Neural progenitor cell (in vitro differentiated cells): ENCODE measurements at places on chromosomes 11 and 22.

- peak; percentile 95 for DNase-seq
Observed at GRCh38 chr11:46295312-46296058, 18.0 kb downstream of the CREB3L1 start.

DNA sequence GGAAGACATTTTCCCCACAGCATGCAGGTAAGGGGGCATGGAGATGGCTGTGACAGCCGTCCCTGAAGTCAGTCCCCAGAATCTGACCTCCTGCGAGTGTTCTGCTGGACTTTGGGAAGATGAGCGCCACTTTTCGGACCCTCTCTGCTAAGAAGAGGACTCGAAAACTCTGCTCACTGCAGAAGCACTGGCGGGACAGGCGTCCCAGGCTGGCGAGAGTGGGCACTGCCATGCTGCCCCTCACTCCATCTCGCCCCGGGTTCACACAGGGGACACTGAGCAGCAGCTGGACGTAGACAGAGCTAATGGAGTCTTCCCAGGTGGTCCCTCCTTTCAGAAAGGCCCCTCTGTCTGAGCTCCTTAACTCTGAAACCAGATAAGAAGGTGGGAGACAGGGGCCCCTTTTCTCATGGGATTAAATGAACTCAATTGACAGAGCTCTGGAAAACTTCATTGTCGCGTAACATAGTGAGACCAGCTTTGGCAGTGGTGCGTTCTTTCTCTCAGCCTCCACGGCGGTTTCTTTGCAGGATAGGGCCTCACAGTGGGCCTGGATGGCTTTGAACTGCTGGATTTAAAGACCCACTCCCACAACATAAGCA is 4.8 kb downstream of the ADAMTS8 start:
- peak; percentile 52 for DNase-seq

- no peak for DNase-seq
Observed at GRCh38 chr11:13954591-13954990, 7.9 kb upstream of the SPON1 start.

- DNase-seq = no peak
Observed at GRCh38 chr22:19125011-19125410, 2.8 kb upstream of the DGCR2 start.

DNA sequence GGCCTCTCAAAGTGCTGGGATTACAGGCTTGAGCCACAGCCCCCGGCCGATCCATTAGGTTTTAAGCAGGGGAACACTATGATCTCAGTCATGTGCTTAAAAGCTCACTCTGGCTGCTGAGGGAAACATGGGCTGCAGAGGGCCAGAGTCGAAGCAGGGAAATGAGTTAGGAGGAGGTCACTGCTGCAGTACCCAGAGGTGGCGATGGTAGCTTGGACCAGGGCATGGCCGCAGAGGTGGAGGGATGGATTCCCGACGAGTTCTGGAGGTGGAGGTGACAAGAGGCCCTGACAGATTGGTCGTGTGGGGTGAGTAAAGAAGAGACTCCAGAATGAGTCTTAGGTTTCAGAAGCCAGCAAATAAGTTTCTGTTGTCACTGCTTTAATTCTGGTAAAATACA is 54.4 kb upstream of the INCENP start:
- peak; percentile 4 for DNase-seq

GRCh38 chr22:17159504-17159951 is 451 bp upstream of the HDHD5 start:
- DNase-seq = peak; percentile 50

- DNase-seq = no peak
Observed at GRCh38 chr11:128625326-128625725, 38.0 kb upstream of the ETS1 start.

DNA sequence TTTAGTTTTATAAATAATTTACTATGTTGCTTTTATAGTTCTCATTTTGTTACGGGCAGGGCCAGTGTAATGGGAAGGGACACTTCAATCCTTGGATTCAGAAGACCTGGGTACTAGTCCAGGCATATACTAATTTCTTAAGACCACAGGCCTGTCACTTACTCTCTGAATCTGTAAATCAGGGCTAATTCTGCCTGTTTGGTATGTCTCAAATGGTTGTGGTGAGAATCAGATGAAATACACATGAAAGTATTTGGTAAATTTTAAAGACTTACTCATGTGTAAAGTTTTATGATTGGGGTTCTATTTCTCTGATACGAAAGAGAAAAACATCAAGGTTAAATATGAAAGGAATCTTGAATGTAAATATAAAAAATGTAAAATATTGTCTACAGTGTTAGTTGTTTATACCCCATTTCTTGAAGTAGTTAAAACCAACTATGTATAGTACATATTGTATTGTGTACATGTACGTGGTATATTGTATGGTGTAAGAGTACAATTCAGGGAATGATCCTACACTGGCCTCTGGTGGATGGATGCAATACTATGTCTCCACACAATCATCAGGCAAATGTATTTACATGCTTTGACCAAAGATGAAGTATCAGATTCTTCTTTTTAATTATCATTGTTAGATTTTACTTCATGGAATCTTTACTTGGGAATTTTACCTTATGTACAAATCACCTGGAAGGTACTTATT is 24.5 kb upstream of the RAG2 start:
- peak; percentile 9 for DNase-seq

- DNase-seq = no peak
Observed at GRCh38 chr11:118834427-118835028, 43.6 kb upstream of the DDX6 start.

DNA sequence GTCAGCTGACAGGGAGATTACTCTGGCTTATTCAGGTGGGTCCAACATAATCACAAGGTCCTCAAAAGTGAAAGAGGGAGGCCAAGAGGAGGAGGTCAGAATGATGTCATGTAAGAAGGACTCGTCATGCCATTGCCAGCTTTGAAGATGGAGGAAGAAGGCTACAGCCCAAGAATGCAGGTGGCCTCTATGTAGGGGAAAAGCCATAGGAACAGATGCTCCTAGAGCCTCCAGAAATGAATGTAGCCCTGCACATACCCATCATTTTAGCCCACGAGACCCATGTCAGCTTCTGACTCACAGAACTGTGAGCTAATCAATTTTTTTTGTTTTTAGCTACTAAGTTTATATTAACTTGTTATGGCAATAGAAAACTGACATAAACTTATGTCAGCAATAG is 171.1 kb downstream of the DBX1 start:
- DNase-seq = no peak

- DNase-seq = no peak
Observed at GRCh38 chr11:102283116-102283485, 34.2 kb upstream of the BIRC3 start.

DNA sequence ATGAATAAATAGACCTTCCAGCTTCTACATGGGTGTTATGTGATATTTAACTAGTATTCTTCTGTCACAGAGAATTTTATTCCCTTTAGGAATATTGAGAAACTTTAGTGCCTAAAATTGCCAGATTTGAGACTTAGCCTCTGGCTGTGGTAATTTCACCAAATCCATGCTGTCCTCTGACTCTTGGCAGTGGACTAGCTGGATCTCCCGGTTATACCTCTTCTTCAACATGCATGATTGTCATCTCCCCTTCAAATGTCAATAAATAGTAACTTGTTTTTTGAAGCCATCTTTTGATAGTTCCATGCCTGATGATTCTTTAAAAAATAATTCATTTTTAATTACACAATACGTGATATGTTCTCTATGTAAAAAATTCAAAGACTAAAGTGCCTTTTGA is 8.4 kb downstream of the AQP11 start:
- DNase-seq = no peak

GRCh38 chr11:32916994-32917393 is 24.4 kb downstream of the QSER1 start:
- DNase-seq = no peak

DNA sequence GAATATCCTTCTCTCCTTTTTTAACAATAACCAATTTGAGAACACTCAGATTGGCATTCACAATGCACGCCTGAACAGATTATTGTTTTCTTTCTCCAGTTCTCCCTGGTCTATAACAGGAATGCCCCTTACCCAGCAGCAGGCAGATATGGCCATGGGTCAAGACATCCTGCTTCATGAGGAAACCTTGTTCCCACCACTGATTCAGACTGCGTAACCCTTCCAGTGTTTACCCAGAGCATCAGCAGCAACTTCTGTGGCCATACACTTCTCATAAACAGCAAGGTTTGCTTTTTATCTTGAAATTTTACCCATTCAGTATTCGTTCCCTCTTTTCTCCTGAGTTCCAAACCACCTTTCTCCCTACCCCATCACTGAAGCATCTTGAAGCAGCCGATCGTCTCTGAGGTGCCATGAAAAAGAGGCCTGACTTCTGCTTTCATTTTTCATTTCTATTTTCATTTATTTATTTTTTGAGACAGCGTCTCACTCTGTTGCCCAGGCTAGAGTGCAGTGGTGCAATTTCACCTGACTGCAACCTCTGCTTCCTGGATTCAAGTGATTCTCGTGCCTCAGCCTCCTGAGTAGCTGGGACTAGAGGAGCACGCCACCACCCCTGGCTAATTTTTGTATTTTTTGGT is 9.6 kb downstream of the PTS start:
- no peak for DNase-seq

- no peak for DNase-seq
Observed at GRCh38 chr11:65021003-65021402, 6.2 kb upstream of the SNX15 start.

GRCh38 chr11:34654483-34655334 is 33.8 kb downstream of the EHF start:
- DNase-seq = no peak

DNA sequence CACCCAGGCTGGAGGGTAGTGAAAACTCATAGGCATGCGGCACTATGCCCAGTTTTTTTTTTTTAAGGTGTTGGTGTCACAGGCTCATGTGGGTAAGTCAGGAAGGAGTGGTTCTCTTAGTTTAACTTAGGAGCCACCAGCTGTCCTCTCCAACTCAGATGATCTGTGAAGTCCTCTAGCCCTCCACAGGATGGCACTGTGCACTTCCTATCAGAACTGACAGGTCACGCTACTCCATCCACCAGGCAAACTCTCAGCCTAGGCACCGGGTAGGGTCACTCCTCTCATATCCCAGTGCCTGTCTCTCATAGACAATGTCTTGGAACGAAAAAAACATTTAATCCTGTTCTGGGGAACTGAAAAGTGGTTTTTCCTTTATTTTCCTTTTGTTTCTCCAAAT is 16.5 kb downstream of the NAP1L4 start:
- peak; percentile 45 for DNase-seq
